Activated T-helper 1 cell treated with anti-CD3 and anti-CD28 coated beads, Interleukin-12 subunit alpha, Interleukin-12 subunit beta, Interleukin-2, Interleukin-4 antibody, amounts not matched to agents 30 ng/mL and 10 ng/mL and 1 ng/mL, durations not matched to agents 14 hours and 24 hours and 36 hours (primary cell): ENCODE measurements at places on chromosomes 11 and 22.

DNA sequence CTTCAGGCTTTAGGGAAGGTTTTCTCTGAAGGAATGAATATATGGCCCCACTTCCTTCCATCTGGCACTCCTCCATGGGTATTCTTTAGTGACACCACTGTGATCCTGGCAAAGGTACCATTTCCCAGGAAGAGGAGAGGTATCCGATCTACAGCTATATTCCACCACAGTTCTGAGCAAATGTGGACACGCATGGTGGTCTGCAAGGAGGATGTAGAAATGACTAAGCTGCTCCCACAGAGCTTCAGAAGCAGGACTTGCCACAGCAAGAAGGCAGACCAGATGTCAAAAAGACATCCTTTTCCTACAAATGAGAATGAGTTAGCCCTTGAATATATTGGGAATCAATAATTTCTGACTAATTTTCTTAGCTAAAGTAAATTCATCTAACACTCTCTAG, 45.5 kb downstream of the ARFGAP2 start:
- no peak for DNase-seq

- DNase-seq, result no peak
These were observed 605.7 kb upstream of the LRRC4C start for GRCh38 chr11:42065199-42065598.

GRCh38 chr22:20980523-20980922, 1.6 kb upstream of the LZTR1 start:
- DNase-seq, result no peak

GRCh38 chr11:126924376-126925040, 76.1 kb downstream of the KIRREL3 start:
- DNase-seq, result no peak

GRCh38 chr11:108698844-108699642, 34.2 kb downstream of the DDX10 start:
- no peak for DNase-seq

DNA sequence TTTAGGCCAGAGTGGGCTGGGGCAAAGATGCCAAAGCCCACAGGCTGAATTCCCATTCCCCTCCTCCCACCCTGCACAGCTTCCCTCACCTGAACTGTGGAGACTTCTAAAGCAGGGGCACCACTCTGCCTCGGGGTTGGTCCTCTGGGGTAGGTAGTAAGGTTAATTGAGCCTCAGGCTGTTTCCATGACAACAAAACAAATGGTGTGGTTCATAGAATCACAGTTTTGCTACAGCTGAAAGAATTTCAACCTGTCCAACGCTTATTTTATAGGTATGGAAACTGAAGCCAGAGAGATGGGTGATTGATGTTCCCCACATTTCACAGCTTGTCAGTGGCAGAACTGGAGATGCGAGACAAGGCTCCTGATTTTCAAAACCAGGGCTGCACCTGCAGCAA, 109.5 kb downstream of the SNX19 start:
- DNase-seq, result no peak

GRCh38 chr11:70030412-70030811, 47.7 kb upstream of the ANO1 start:
- DNase-seq, result no peak

DNA sequence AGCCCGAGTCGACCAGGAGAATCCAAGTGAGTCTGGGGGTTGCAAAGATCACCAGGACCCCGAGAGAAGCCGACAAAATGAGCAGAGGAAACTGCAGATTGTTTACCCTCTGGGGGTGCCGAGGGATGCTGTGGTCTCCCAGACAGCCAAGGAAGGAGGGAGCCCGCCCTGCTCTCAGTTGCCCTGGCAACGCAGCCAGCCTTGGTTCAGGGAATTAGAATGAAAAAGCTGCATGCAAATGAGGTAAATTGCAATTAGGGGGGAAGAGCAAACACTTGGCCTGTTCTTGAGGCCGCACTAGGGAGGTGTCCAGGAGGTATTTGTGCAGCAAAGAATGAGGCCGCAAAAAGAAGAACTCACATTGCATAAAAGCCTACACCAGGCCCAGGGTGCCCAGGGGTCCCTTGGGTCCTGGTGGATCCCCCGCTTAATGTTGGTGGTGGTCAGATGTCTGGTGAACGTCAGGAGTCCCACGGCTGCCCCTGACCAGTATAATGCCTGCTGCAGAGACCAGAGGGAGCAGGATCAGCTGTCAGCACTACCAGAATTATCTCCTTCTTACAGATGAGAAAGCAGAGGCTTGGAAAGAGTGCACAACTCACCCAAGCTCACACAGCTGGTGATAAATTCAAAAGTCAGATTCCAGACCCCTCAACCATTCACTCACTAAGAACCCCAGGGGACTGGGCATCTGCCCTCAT, 40.3 kb upstream of the ATXN10 start:
- no peak for DNase-seq

GRCh38 chr11:27392278-27393114, 29.5 kb upstream of the CCDC34 start:
- no peak for DNase-seq

DNA sequence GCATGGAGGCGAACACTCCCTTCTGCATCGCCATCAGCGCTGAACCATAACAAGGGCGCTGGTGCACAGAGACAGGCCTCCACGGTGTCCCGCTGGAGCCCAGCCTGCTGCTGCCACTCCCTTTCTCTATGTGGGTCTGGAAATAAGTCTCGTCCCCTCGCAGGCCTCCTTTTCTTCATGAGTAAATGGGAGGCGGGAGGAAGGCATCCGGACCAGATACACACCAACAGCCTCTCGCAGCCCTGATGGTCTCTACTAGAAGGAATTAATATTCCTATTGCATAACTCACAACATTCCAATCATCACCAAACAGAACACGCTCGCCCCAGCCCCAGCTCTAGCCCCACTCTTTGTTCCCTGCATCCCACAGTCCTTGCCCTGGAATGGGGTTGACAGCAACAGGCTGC, 14.9 kb downstream of the RASD2 start:
- DNase-seq, result no peak

DNA sequence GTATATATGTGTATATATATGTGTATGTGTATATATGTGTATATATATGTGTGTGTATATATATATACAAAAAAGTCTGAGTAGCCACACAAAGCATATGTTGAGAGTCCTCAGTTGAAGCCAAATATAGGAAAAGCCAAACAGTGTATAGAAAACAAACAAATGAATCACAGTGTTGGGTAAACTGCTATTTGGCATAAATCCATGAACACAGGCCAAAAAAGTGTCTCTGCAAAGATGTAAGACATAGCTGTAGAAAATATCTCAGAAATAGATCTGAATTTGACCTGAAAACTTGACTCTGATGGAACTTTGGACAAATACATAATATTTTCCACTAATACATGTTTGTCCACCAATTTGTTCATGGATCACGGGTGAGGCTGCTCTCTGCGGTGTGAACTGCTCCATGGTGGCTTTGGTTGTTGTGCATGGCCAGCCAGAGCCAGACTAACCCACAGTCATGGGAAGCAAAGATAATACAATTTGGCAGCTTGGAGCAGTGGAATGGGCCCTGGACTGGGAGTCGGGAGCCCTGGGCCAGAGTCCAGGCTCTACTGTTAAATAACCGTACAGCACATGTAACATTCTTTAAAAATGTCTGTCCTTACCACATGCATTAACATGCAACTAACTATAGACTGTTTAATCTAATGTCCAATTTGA, 76.9 kb upstream of the EED start:
- no peak for DNase-seq

DNA sequence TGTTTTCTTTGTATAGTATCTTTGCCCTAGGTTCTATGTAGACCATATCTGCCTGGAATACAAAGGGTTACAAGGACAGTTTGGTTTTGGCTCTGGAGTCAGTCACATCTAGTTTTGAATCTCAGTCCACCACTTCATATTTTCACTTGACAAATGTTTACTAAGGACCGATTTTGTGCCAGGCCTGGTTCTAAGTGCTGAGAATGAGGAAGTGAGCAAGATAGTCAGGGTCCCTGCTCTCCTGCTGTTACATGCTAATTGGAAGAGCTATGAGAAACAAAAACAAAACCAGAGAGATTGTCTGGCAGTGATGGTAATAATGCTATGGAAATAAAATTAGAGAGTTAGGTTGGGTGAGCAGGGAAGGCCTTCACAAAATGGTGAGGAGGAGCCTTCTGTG, 66.1 kb upstream of the ARHGAP20 start:
- DNase-seq, result no peak

- no peak for DNase-seq
These were observed 45.3 kb upstream of the RTL6 start for GRCh38 chr22:44543362-44543761.
